ENCODE measurements at places on chromosomes 5 and 9.

DNA sequence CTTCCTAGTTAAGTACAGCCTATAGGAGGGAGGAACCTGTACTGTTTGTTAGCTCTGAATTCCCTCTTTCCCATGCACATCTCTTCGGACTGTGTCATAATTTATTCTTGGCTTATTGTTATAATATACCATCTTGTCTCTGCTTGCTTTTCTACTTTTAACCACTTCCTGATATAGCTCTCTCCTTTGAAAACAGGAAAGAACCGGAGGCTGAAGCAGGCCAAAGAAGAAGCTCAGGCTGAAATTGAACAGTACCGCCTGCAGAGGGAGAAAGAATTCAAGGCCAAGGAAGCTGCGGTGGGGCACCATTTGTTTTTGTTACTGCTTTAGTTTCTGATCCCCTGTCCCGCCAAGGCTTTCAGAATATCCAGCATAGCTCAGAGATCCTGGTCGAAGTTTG is 4.8 kb downstream of the ATP6V1G1 start:
- DNase-seq, result no peak

DNA sequence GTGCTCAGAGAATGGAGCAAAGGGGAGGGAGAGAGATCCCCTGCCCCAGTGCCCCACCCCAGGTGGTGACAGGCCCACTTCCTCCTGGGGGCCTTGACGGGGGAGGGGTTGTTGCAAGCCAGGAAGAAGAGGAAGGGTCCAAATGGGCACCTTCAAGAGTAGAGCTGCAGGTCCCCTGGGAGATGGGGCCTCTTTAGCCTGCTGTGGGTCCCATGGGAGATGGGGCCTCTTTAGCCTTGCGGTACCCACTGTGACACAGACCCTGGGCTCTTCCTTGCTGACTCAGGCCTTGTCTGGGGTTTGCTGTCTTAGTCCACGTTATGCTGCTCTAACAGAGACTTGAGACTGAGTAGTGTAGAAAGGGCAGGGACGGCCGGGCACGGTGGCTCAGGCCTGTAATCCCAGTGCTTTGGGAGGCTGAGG is 9.6 kb upstream of the TOR4A start:
- DNase-seq, result no peak

DNA sequence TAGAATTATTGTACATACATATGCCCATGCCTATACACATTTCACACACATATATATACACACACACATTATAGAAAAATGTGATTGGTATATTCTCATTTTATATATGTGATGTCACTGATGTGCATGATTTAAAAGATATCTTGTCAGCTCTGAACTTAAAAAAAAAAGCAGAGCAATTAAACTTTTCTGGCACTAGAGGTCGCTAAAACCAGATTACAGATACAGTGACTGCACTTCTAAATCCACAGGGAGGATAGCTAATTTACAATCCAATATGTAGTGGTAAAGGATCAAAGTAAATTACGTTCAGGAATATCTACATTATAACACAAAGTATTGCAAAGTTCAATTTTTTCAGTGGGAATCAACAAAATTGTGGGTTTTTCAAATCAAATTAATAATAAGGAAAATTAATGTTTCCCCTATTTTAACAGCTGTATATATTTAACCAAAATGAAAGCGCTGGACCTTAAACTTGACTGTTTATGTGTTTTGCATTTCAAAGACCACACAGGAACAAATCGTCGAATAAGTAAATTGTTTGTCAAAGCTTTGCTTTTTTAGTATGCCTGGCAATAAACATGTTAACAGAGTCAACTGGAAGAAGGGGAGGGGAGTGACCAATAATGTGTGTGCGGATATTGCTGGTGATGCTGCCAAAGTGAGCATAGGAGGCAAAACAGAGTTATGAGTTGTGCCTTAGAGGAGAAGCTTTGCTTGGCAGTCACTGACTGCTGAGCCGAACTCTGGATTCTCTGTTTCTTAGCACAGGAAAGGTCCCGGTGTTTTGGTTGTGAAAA is 1201.4 kb upstream of the C9orf72 start:
- DNase-seq, result no peak

DNA sequence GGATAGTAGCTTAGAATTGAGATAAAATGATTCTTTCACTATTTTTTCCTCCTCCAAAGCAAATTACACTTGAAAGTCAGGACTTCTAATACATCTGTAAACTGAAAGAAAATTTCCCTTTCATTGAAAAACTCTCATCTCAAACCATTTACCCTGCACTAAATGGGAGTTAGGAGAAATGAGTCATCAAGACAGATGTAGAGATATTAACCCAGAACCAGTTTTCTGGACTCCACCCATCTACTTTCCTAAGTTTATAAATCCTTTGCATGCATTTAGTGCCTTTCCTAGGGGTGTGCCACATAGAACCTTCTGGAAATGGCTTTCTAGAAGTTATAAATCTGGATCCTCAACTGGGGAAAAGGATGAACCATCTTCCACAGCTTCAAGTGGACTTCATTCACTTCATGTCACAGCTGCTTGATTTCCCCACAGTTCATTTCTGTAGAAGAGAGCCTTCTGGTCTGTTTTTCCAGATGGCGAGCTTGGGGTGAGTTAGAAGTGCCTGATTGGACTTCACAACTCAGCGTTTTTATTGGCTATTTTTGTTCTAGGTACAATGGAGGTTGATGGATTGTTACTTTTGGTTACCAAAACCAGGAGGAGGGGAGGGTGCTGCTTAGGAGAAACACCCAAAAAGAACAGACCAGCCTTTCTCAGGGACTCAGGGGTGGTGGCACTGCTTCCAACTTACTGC is 72.5 kb upstream of the GPR151 start:
- no peak for DNase-seq

DNA sequence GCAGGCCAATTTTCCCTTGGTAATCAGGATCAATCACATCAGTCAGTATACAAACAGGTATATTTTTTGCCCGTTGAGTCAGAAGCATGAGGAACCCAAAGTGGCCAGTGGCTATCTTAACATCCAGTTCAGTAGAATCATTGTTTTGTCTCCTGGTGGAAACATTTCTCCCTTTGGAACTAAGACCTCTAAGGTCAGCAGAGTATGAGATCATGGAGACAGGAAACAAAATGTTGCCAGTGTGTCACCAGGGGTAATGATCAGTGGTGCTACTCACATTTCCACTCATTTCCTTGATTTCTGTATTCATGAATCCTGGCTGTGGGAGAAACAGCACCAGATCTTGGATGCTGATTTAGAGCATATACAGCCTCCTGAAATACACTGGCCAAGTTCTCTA is 553.0 kb downstream of the CSNK1G3 start:
- DNase-seq, result no peak

GRCh38 chr9:135100241-135100681 is 12.8 kb downstream of the OLFM1 start:
- DNase-seq, result no peak

DNA sequence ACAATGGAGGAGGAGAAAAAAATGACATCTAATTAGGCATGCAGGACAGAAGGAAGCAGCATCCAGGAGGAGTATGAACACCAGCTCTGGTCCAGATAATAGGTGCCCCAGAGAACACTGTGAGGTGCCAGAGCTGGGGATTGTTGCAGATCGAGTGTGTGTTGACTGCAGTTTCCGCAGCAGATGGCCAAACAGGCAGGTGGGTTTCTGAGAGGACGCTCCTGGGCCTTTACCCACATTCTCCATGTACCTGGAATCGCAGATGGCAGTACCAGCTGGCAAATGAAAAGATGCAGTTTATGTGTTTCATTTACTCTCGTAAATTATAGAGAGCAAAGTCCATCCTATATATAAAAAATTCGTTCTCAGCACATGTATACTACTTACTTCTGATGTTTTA is 182.2 kb upstream of the ISL1 start:
- no peak for DNase-seq

DNA sequence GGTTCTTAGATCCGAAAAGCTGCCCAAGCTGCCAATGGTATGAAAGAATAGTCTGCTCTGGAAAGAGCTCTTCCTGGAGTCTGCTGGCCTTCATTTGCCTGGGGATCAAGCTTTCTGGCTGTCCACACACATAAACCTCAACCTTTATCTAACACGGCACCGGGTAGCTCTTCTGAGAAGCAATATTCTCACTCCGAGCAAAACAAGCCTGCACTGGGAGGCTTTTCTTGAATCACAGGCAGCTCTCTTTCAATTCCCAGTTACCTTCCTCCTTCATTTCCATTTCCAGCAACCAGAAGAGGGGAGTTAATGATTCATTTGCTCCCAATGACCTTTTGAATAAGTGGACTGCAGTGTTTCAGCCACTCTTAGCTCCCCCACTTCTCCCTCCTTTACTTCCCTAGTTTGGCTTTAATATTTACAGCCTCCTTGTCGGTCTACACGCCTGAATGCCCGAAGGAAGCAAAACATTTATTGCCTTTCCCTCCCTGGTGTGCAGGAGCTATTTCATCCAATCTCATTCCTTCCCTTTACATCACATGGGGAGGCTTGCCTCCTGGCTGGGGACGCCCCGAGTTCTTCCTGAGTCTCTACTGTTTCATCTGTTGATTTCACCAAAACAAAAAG is 187.1 kb downstream of the ARHGEF28 start:
- DNase-seq, result no peak

DNA sequence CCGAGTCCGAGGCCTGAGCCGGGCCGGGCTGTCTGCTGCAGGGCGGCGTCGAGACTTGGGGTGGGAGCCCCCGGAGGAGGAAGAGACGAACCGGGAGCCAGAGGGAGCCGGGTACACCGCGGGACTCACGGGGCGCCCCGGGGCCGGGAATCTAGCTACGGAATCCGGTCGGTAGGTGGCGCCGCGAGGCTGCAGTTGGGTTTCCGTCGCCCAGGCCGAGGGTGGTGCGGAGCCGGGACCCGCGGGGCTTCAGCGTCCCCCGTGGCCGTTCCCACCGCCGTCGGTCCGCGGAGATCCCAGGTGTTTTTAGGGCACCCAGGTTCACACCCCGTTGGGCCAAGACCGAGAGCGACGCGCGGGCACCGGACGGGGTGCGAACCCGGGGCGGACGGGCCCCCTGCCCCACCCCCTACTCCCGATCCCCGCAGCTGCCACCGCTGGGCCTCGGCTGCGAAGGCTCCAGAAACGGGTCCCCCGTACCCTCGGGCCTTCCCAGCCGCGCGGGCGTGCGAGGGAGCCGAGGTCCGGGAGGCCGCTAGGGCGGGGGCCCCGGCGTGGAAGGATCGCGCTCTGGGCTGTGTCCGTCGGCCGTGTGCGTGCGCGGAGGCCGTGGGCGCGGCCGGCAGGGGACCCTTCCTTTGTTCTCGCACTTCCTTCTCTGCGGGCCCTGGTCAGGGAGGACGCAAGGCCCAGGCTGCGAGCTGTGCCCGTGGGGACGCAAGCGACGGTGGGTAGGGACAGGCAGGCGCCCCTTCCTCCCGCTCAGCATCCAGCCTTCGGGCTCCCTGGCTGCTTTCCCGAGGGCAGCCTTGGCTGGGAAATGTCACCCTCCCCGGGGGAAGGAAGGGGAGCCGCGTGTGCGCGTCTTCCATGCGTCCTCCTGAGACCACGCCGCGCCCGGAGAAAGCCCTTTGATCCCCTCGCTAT is 146.6 kb downstream of the GAPVD1 start:
- peak; percentile 52 for DNase-seq

- no peak for DNase-seq
These were observed 29.0 kb upstream of the PAPPA start for GRCh38 chr9:116124472-116125040.

DNA sequence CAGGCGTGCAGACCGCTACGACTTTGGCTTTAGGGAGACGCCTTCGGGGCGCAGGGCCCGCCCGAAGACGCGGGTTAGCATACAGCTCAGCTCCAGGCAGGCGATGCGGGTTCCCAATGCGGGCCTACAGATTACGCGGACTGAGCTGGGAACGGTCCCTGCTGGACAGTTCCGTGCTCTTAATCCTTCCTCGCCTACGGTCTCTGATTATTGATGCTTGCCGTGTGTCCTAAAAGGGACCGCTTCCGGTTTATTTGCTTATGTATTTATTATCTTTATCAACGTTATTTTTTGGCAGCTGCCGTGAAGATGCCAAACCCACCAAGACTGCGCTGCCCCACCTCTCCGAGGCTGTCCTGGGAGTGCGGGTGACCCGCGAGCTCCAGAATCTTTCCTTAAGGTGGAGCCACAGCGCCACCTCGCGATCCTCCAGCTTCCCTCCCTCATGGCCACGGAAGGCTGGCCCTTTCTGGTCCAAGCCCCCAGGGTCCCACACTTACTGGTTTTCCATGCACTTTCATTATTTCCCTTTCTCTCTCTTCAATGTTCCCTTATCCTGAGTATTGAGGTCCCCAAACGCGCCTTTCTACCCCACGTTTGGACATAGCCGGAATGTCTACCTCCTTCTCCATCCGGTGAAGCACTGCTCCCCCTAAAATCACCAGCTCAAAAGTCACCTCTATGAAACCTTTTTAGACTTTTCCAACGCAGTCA is 7.0 kb upstream of the EBF1 start:
- peak; percentile 38 for DNase-seq

- DNase-seq, result no peak
These were observed 27.5 kb downstream of the ZNF474 start for GRCh38 chr5:122156724-122157325.

GRCh38 chr5:119353686-119354366 is 2.0 kb upstream of the TNFAIP8 start:
- no peak for DNase-seq

DNA sequence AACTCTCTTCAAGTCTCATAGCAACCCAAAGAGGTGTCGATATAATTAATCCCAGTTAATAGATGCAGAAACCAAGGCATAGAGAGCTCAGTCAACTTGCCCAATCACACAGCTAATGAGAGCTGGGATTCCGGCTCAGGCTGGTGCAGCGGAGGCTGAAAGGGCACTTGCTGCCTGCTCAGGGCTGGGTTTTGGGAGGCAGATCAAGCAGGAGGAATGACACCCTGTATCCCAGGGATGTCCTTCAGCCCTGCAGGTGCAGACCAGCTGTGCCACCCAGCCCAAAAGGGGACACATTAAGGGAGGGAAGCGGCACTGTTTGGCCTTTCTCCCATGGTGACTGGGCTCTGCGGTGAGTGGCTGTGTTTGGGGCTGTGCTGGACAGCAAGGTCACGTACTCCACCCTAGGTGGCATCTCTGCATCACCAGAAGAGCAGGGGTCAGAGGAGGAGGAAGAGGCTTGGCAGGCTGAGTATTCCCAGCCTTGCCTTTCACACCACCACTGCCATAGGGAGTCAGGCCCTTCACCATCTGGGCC is 124.1 kb downstream of the MVB12B start:
- no peak for DNase-seq

- no peak for DNase-seq
These were observed 50.4 kb downstream of the EPB41L4B start for GRCh38 chr9:109270441-109270840.

GRCh38 chr9:78314953-78315870 is 18.3 kb downstream of the PSAT1 start:
- DNase-seq, result no peak

All from T-helper 17 cell (primary cell).